ENCODE measurements at places on chromosomes 1 and 21.

DNA sequence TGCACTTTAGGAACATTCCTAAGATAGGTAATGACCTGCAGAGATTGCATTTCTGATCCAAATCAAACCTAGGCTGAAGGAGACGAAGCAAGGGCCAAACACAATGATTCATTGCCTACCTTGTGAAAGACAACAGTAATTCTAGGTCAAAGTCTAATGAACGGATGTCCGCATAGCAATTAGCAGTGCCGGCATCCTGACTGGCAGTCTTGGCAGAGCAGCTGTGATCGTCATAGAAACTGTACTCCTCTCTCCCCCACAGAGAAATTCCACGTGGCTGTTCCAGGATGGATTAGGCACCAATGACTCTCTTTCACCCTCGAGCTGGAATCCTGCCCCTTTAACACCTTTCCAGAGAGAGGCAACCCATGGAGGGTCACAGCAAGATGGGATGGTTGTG is 28.9 kb upstream of the VAV3 start:
- DNase-seq = no peak

- peak; percentile 44 for DNase-seq
Measured at GRCh38 chr1:6599141-6599975, 3.3 kb downstream of the KLHL21 start.

- no peak for DNase-seq
Measured at GRCh38 chr1:224175617-224176016, 7.4 kb upstream of the DEGS1 start.

GRCh38 chr1:161080441-161081405 is 8.6 kb downstream of the NECTIN4 start:
- DNase-seq = no peak

- DNase-seq = no peak
Measured at GRCh38 chr1:207853372-207853757, 57.6 kb downstream of the CD34 start.

DNA sequence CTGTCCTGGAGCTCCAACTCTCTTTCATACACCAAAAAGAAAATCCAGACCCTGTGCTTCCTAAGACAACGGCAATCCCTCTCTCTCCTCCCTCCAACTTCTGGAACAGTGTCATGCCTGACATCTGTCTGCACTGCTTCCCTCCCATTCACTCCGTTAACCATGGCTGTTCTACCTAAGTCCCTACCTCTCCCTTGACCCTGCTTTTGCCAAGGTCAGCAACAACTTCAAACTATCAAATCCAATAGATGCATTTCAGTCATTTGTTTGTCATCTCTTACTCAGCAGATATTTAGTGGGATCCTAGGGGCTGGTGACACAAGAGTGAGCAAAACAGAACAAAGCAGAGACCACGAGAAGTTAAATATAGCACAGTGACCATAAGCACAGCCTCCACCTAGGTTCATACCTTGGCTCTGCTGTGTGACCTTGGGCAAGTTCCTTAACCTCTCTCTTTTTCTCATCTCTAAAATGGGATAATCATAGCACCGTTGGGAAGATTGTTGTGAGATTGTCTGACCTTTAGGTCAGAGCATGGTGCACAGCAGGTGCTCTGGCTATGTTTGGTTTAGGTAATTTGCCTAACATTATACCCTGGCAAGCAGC is 88.9 kb downstream of the TMEM53 start:
- no peak for DNase-seq

- DNase-seq = no peak
Measured at GRCh38 chr1:41615981-41616380, 131.5 kb upstream of the EDN2 start.

DNA sequence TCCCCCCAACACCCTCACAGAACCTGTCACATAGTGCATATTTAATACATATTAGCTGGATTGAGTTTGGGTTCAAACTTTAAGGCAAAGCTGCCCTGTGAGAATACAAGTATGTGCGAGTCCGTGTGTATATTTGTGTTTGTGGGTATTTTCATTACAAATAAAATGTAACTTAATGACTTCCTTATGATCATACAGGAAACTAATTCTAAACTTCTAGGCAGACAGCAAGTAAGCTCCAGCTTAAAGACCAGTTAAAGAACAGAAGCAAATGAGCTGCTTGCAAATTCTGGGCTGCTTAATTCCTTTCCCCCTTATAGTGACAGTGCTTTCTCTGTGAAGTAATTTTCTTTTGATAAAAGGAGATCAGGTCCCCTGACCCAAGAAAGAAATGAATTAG is 437.6 kb downstream of the TTLL7 start:
- DNase-seq = no peak

DNA sequence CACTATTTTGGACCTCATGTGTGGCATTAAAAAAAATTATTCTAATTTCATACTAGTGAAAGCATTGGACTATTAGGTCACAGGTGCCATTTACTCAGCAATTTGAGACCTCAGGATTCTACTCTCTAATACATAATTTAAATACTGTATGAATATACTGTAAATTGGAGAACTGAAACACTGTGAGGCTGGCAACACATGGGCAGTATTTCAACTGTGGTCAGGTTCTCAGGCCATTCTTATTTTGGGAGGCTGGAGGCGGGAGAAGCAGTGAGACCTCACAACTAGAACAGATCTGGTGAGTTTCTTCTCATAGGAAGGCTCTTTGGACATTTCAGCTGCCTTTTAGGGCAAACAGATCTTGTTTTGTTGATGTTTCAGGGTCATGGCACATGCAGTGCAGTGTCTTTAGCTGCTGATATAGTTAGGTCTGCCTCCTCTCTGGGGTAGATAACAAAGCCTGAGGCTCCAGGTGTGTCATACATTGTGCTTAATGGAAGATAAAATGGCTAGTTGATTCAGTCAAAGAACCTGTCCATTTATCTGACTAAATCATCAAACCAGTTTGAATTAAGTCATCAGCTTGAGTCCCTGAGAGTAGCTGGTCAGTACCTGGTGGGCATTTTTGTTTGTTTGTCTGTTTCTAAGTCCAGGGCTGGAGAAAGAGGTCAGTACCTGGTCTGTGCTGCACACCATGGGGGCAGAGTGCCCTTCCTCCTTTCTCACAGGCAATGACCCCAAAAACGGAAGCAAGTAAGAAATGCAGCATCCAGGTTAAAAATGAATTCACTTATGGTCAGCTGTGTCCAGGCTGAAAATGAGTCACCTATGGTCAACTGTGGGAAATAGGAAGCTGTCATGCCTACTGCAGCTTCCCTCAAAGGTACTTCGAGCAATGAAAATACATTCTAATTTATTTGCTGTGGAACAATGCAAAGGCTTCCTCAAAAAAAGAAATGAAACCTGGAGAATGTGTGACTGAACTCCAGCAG is 216.2 kb downstream of the SDCCAG8 start:
- no peak for DNase-seq

DNA sequence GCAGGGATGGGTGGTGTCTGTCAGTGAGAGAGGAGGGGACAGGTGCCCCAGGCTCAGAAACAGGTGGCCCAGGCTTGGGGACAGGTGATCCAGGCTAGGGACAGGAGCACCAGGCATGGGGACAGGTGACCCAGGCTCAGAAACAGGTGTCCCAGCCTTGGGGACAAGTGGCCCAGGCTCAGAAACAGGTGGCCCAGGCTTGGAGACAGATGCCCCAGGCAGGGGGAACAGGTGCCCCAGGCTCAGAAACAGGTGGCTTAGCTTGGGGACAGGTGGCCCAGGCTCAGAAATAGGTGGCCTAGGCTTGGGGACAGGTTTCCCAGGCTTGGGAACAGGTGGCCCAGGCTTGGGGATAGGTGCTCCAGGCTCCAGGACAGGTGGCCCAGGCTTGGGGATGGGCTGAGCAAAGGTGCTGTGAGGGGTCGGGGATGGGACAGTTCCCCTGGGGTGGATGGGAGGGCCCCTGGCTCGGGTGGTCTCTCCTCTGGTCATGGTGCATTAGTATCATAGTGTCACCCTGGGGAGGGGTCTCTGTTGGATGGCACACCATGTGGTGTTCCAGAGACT is 87.7 kb upstream of the C1orf174 start:
- no peak for DNase-seq

GRCh38 chr1:9714257-9714718 is 62.8 kb downstream of the PIK3CD start:
- DNase-seq = peak; percentile 34

GRCh38 chr1:213779228-213779627 is 208.5 kb upstream of the PROX1 start:
- no peak for DNase-seq

DNA sequence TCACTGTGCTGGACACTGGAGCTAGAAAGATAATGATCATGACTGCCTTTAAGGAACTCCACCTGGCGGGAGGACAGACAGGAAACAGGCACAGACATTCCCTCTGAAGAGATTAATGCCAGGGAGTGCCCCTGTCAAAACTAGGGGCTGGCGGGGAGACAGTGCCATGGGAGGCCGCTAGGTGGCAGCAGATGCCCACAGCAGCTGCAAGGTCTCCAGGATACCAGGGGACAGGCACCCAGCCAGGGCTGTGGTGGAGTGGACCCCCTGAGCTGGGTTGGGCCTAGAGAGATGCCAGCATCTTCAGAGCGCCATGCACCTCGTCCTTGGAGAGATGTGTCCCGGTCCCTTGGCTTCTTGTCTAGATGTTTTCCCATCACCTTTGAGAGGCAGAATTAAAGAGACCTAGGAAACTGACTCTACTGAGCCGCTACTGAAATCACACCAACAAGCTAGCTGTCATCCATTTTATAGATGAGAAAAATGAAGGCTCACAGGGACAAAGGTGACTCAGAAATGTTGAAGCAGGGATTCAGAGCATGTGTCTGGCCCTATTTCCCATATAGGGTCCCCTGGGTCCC is 3.6 kb downstream of the REN start:
- DNase-seq = peak; percentile 53

DNA sequence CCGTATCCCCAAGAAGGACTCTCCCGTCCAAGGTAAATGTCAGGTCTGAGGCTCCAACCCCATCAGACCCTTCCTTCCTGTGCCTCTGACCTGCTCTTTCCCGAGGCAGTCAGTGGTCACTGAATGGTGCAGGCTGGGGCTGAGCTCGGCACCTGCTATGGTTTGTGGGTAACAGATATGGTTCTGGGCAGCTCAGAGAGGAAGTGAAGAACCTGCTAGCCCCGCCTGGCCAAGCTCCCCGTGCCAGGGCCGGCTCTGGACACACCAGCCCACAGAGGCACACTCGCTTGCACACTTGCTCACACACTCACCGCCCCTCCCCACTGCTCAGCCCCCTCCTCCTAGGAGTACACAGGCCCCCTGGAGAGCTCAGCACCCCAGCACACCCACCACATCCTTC is 16.4 kb downstream of the NCMAP start:
- DNase-seq = no peak

GRCh38 chr1:179046808-179047635 is 21.3 kb downstream of the FAM20B start:
- no peak for DNase-seq

GRCh38 chr1:20739225-20739624 is 6.7 kb upstream of the SH2D5 start:
- DNase-seq = no peak

- no peak for DNase-seq
Measured at GRCh38 chr1:211606914-211607753, 28.2 kb upstream of the SLC30A1 start.

- DNase-seq = no peak
Measured at GRCh38 chr1:52862666-52863458, 20.3 kb downstream of the ZYG11A start.

DNA sequence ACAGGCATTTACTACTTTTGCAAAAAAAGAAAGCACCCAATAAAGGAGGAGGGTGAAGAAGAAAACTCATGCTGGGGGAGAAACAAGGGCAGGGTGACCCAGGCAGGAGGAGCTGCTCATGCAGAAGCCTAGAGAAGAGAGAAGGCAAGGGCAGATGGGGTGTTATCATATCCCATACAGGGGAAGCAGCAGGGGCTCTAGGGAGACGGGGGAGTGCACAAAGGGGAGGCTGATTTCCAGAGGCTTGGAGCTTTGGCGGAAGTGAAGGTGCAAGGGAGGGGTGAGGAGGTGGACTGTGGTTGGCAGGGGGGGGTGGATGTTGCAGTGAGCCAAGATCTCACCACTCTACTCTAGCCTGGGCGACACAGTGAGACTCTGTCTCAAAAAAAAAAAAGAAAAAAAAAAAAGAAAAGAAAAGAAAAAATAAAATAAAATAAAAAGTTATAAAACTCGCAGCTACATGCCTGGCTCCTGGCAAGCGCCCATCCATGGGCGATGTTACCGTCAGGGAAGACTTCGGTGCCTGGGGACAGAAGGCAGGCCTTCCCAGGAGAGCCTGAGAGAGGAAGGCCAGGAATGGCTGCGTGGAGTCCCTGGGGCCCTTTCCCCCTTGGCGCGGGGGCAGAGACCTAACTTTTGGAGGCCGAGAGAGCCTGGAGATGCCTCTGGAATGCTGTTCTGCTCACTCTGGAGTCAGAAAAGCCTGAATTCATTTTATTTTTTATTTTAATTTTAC is 3.3 kb upstream of the FCN3 start:
- no peak for DNase-seq

- no peak for DNase-seq
Measured at GRCh38 chr1:69038379-69038778, 529.3 kb upstream of the LRRC7 start.

DNA sequence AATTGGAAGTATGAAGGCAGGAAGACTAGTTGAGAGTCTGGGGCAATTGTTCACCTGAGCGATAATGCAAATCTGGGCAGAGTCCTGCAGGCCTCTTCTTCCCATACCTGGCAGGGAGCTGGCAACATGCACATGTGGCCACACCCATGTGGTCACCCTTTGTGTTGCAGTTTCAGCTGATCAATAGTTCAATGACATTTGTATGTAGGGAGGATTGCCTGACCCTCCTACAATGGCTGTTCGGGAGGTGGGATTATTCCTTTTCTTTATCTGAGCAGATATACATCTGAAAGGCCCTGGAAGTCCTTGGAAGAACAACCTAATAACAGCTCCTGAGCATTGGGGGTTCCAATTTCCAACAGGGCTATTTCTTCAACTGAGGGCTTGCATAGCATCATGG is 15.2 kb upstream of the TRIM45 start:
- DNase-seq = no peak

DNA sequence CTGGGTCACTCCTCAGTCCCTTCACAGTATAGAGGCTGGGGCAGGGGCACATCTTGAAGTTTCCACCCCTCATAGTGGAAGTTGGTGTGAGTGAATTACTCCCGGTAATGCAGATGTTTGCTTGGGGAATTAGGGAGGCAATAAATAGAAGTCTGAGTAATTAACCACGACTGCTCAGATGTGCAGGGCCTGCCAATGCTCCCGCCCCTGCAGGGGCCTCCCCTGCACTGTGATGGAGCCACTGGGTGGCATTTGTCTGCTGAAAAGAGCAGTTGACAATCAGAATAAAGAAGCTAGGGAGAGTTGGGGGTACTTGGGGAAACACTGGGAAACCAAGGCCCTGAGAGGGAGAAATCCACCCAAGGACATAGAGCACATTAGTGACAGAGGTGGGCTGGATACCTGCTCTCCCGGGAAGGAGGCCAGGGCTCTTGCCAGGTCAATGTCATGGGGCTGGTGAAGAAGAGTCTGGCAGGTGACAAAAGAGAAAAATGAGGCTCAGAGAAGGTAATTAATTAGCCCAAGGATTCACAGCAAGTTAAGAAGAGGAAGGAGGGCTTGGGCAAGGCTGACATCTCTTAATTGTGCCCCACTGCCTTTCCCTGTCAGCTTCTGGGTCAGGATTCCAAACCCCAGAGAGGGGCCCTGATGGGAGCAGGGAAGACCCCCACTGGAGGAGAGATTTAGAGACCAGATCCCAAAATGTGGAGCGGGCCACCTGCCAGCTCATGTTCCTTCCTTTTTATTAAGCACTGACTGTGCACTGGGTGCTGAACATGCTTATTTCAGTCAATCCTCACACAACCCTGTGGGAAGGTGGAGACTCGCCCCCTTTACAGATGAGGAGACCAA is 436.2 kb downstream of the MATN1 start:
- DNase-seq = no peak

- no peak for DNase-seq
Measured at GRCh38 chr1:167756730-167757405, 35.1 kb downstream of the MPZL1 start.
